Cardiac fibroblast (primary cell): ENCODE measurements at places on chromosomes 11 and 22.

DNA sequence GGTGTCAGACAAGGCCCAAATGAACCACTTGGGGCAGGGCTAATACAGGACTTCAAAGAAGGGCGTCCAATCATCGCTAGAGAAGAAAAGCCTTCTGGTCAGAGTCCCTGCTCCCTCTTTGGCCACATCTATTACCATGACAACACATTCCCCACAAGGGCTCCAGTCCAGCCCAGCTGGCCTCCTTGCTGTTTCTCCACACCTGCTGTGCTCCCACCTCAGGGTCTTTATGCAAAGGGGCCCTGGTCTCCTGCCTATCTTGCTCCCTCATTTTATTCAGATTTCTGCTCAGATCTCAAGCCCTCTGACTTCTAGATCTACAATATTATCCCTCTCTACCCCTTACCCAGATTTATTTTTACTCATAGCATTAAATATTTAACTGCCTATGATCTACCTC is 58.0 kb upstream of the KIRREL3 start:
- no peak for DNase-seq

- no peak for DNase-seq
These were observed 12.1 kb downstream of the MMP7 start for GRCh38 chr11:102518296-102519094.

DNA sequence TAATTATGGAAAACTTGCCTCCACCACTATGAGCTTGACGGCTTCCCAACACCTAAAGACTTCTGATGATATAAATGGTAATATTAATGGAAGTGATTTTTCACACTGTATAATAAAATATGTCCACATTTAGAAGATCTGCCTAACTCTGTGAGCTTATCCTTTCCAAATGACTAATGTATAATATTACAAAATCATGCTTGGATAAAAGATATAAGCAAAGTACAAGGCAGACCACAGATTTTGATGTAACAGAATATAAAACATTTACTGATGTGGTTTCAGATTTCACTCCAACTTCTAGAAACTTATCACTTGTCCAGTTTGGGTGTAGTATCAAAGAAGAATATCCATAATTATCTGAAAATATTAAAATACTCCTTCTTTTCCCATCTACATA is 36.9 kb downstream of the GALNT18 start:
- no peak for DNase-seq

- no peak for DNase-seq
These were observed 27.3 kb upstream of the PACSIN2 start for GRCh38 chr22:43042101-43042780.

DNA sequence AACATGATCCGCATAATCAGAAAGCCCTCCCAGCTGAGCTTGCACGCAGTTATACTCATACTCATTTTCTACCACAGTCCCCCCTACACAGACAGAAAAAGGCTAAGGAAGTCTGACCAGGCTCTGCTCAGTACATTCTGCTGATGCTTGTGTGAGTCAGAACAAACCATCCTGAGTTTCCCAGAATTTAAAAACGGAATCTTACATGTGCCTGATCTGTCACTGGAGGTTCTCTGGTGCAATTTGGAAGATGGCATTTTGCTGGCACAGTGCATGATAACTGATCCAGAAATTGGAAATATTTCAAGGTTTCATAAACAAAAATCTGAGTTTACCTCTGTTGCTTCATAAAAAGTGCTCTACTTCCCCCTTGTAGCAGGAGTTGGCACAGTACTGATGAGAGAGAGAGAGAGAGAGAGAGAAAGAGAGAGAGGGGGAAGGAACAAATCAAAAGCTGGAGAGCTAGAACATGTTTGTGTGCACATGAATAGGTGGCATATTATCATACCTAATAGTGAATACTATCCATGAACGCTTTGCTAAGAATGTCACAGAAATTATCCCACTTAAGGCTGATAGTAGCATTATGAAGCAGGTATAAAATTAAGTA is 1085.3 kb downstream of the DLG2 start:
- peak; percentile 40 for DNase-seq

- DNase-seq, result no peak
These were observed 24.0 kb downstream of the PLAAT3 start for GRCh38 chr11:63590024-63590788.
